Pericardium fibroblast (primary cell): ENCODE measurements at places on chromosomes 6 and 20. TPM values are rescaled to one million over a fixed set of nuclear protein-coding genes. Genes with fewer than 3 reads are reported as not detected.

The ACOT8 gene
- 31.3 and 31.7 TPM in 2 replicates for total RNA-seq

The LRRN4 gene
- 1.0 and 12.4 TPM in 2 replicates for total RNA-seq

The FOXF2 gene
- total RNA-seq: 0.82 and 4.5 TPM in 2 replicates

The CD93 gene
- 0.35 and 4.9 TPM in 2 replicates for total RNA-seq

The ITCH gene
- 29.2 and 32.8 TPM in 2 replicates for total RNA-seq

The SMIM8 gene
- 2.1 and 4.4 TPM in 2 replicates for total RNA-seq

The MAP3K5 gene
- total RNA-seq: 1.5 and 2.8 TPM in 2 replicates

The MYLK4 gene
- 0.47 and 3.2 TPM in 2 replicates for total RNA-seq

The PIGT gene
- 87.8 and 96.4 TPM in 2 replicates for total RNA-seq

The CCDC28A gene
- total RNA-seq: 8.6 and 15.7 TPM in 2 replicates

The GPRC6A gene
- total RNA-seq: not detected in 2 replicates

The PEDS1 gene
- total RNA-seq: 34.0 and 56.9 TPM in 2 replicates

The OPRM1 gene
- total RNA-seq: not detected in 2 replicates

The OPN5 gene
- total RNA-seq: not detected in 2 replicates

The MUC21 gene
- total RNA-seq: not detected in 2 replicates

The MTFR2 gene
- 0.12 and 0.17 TPM in 2 replicates for total RNA-seq
